Stimulated activated CD8-positive, alpha-beta memory T cell treated with anti-CD3 and anti-CD28 coated beads, Interleukin-4, amount 100 ng/mL, for 4 hours (primary cell): ENCODE measurements at places on chromosomes 12 and 14.

- peak; percentile 7 for DNase-seq
Measured at GRCh38 chr12:105084251-105085250, at the start of gene ALDH1L2. ALDH1L2 (minus strand) TSS chr12:105084458; CDS start chr12:105084436, 22 bp downstream.

DNA sequence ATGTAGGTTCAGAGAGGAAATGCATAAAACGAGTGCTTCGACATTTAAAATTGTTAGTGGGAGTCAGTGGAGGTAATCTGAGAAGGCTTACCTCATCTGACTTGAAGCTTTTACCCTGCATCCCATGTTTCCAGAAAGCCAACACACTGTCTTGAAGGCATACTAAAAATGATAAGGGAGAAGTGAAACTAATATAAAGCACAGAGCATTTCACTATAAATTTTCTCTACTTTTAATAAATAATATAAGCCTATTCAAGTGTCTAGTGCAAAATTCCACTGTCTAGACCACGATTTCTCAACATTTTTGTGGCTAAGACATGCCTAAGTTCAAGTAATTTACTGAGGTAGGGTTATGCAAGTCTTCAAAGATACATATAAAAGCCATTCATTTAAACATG lies 29.1 kb upstream of the CDKL1 start:
- DNase-seq, result no peak

DNA sequence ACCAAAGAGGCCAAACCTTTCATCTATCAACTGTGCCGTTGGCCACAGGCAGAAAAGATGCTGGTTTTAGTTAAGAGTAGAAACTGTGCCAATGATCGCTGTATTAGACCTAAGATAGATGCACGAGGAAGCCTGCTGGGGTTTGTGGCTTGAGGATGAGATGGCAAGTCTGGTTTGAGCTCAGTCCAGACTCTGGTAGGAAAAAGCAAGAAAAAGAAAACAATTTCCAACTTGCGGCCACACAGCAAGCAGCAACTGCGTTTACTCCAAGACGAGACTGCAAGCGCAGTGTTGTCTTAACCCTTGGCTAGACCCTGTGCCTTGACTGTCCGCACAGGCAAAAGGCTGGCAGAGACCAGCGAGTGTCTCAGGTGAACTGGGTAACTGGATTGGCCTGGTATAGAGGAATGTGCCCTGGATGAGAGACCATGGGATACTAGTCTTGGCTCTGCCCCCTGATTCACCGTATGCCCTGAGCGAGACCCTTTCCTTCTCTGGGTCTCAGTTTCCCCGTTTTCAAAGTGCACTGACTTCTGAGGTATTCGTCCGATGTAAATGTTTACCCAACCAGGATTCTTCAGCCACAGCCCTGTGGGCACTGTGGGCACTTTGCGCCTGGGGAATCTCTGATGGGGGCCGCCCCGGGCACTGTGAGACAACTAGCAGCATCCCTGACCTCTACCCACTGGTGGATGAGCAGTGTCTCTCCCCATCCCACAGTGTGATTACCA lies 113.4 kb downstream of the DICER1 start:
- DNase-seq, result no peak

DNA sequence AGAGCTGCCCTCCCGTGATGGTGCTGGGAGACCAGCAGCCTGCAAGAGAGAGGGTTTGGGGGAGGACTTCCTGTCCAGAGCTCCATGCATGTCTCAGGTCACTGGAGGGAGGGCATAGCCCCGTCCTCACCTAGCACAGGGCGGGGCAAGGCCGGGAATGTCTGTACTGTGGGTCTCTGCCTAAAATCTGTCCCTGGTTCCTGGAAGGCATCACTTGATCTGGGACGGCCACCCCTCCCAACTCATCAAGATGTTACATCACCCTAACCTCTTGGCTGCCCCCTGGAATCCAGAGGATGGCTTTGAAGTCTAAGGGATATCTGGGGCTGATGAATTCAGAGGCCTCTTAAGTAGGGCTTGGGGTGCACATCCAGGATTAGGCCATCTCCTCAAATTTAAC lies 37.0 kb upstream of the MEG3 start:
- no peak for DNase-seq

DNA sequence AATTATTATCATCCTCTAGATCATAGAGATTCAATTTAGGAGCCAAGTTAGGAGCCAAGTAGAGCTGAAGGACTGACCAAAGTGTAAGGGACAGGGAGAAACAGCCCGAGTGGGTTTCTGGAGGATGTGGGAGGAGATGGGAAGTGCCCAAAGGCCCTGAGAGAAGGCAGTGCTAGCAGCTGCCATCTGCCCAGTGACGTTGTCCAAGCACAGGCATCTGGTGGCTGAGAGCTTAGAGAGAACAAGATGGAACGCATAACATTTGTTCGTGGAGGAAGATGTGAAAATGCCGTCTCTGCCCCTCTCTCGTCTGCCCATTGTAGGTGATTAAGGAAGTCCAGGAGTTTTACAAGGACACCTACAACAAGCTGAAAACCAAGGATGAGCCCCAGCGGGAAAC lies 34.7 kb downstream of the CD9 start:
- DNase-seq, result no peak

- no peak for DNase-seq
Measured at GRCh38 chr12:19894803-19895202, 455.5 kb downstream of the AEBP2 start.

- DNase-seq, result no peak
Measured at GRCh38 chr12:45644541-45644940, 85.0 kb upstream of the ARID2 start.

DNA sequence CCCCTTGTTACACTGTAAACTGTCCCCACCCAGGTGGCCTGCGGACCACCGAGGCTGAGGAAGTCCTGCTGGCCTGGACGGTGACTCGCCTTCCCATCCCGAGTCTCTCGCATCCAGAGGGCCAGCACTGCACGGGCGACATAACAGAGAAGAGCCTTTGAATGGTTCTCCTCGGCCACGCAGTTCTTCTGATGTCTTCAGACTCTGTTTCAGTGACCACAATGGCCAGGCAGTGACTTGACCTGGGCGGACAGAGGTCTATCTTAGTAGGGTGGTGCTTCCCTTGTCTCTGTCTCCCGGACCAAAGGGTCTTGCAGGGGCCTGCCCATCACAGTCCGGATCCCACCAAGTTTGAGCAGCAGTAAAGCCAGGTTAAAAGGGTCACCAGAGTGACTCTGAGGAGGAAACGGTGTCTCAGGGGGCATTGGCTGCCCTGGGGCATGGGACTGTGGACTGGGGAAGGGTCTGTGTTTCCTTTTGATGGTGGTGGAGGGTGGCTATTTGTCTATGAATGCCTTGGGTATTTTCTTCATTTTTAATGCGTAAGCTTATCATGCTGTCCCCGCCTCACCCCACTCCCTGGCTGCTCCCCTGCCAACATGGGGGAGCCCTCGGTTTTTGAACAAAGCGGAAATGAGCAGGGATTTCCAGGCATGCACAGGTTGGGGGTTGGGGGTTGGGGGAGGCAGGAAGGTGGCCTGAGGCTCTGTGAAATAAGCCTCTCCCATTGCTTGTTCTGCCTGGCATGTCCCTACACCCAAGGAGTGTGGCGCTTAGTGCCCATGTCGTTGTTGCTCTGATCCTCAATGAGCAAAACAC lies 10.3 kb downstream of the KRT85 start:
- no peak for DNase-seq

- DNase-seq, result no peak
Measured at GRCh38 chr14:70887207-70887681, 20.0 kb upstream of the PCNX1 start.

- DNase-seq, result no peak
Measured at GRCh38 chr12:24989216-24989615, 40.3 kb upstream of the BCAT1 start.

DNA sequence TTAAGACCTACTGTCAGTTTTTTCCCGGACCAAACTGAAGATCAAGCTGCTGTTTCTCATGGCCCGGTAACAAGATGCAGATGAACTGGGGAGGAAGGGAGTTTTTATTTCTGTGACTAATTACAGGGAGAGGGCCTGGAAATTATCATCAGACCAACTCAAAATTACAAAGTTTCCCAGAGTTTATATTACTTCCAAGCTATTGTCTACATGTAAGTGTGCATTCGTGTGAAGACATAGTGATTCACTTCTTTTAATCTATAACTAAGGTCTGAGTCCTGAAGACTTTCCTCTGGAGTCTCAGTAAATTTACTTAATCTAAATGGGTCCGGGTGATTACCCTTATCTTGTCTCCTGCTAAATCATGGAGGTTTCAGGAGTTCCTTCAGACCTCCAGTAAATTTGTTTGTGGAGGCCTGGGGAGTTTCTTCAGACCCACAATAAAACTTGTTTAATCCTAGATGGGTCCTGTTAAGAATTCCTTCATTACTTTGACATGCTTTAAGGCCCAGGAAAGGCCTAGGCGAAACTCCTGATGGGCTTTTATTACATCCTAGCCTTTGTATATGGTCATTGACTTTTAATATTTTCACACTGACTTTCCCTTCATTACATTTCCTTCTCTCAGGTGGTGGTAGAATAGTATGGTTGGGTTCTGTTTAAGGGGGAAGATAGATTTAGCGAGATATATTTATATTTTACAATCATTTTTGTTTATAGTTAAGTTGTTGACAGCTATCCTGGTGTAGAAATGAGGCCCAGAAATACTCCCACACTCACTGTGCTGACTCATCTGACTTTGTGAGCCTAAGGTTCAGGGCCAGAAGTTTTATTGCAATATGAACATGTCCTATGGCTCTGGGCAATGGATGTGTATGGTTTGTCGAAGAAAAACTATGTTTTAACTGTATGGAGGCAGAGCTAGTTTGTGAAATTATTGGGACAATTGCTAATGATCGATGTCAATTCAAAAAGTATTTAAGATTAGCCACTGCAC lies 627.0 kb upstream of the FBXO33 start:
- no peak for DNase-seq

GRCh38 chr12:112347581-112347982 lies 34.6 kb downstream of the HECTD4 start:
- DNase-seq, result no peak

DNA sequence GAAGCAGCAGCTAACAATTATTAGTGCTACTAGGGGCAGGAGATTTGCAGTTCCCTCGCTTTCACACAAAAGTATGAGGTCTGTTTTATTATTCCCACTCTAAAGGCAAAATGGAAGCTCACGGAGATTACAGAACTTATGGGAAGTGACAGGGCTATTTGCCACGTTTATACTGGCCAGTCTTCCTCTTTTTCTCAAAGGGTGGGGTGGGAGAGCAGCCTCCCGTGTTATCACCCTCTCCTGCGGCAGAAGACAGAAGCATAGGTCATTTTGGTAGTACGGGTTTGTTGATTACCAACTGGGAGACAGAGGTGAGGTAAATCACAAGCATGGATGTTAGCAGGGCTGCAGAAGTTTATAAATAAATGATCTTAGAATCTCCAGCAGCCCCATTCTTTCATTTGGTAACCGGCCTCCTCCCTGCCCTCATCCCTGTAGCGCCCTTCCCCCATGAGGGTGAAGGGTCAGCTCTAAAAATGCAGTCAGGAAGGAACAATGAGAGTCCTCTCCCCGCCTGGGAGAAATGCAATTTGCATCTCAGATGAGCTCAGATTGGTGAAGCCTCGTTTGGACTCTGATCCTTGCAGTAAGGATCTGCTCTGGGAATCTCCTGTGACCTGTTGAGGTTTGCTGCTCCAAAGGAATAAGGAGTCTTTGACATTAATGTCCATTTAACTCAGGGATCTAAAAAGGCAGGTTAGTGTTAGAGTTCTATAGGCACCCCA lies 44.7 kb upstream of the SINHCAF start:
- no peak for DNase-seq

- DNase-seq, result no peak
Measured at GRCh38 chr12:26138860-26139259, 14.0 kb upstream of the BHLHE41 start.

DNA sequence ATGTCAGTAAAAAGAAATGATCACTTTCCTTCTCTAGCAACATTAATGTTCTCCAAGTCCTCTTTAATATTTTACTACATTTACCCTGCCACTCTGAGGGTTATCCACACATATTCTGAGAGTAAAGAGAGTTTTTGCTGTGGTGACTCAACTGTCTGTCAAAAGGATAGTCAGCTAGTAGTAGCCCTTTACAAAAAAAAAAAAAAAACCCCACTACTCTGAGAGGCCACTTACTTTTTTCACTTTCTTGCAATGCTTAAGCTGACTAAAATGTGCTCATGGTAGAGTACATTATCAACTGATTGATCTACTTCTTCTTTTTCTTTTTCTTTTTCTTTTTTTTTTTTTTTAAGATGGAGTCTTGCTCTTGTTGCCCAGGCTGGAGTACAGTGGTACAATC lies 27.6 kb upstream of the PPM1A start:
- DNase-seq, result no peak

GRCh38 chr14:35355981-35356841 lies 48.3 kb downstream of the NFKBIA start:
- no peak for DNase-seq

DNA sequence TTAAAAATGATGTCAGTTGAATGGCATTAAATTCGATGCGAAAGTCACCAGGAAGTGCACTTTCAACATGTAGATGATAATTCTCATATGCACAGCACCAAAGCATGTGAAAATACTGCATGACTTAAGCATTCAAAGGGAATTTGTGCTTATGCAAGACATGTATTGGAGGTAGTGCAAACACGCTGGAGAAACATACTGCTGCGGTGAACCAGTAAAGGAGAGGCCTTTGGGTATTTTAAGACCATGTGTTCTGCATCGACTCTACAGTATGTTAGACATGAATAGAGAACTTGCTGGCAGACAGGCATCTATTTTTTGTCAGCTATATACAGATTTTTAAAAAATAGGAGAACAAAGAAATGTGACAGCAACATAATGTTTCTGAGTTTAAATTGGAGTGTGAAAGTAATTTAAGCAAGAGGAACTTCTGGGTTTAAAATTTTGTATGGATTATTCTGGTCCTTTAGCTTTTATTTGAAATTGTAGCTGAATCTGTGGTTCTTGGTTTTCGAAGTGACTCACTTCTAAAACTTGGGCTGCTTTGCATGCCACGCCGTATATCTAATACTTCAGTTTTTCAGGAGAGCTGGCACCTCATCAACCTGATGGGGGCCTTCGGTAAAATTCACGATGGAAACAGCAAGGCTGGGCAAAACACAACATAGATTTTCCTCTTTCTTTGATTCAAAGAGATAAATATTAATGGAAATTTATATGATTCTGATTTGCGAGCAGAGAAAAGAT lies 408.7 kb downstream of the APAF1 start:
- no peak for DNase-seq
